ENCODE measurements at places on chromosomes 6 and 20.

DNA sequence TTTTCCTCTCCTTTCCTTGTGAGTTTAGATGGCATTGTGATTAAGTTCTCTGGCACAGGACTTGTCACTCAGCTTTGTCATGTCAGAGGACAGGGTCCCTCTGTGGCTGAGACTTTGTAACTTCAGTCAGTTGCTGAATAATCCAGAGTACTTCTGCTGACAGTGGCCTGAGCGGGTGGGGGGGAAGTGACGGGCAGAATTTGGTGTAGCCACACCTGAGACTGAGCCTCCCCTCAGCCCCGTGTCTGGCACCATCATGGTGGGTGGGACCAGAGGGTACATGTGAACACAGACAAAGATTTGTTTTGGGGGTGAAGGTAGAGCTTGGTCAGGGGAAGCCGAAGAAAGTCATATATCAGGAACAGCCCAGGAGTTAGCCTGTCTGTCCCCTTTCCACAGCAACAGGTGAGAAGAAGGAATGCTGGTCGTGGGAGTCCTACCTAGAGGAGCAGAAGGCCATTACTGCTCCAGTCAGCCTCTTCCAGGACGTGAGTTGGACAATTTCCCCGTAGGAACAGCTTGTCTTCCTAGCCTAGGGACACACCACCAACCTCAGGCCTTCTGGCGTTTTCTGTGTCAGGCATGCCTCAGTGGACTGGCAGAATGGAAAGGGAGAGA lies 20.9 kb downstream of the L3MBTL1 start:
- no peak for DNase-seq

- DNase-seq, result no peak
Measured at GRCh38 chr6:166010136-166010960, 157.3 kb downstream of the TBXT start.

DNA sequence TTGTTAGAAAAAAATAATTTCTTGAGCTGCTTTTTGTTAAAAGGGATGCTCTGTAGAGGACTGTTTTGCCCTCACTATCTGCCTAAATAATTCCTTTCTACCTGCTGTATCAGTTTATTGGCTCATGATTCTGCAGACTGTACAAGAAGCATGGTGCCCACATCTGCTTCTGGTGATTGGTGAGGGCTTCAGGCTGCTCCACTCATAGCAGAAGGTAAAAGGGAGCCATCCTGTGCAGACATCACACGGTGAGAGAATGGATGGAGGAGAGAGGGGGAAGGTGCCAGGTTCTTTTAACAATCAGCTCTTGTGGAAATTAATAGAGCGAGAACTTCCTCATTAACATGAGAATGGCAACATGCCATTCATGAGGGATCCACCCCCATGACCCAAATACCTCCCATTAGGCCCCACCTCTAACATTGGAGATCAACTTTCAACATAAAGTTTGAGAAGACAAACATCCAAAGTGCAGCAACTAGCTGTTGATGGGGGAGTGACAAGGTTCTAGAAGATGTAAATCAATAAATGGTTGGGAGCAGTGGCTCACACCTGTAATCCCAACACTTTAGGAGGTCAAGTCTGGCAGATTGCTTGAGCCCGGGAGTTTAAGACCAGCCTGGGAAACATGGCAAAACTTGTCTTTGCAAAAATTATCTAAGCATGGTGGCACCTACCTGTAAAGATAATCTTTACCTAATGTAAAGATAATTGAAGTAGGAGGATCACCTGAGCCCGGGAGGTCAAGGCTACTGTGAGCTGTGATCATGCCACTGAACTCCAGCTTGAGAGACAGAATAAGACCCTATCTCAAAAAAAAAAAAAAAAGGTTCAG lies 15.7 kb upstream of the AHCY start:
- DNase-seq, result no peak

DNA sequence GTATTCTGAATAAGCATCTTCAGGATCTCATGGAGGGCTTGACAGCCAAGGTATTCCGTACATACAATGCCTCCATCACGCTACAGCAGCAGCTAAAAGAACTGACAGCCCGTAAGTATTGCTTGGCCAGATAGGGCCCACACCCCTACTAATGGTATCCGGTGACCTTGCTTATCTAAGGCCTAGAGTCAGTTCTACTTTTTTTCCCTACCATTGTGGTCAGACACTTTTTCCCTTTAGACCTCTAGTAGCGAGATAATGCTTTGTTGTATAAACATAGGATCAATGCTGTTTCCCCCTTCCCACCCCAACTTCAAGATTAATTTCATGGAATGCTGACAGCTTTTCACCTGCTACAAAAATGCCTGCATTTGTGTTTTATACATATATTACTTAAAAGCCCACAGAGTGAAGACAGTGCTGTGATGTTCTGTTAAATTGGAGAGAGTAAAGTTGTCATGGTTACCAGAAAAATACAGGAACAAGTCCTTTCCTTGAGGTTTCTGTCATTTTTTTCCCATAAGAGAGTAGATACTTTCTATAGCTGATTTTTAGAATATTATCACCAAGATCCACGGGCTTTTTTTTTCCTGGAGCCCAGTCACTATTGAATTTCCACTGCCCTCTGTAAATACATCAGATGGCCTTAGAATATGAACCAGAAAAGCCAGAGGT lies 20.9 kb upstream of the PLCG1 start:
- no peak for DNase-seq

DNA sequence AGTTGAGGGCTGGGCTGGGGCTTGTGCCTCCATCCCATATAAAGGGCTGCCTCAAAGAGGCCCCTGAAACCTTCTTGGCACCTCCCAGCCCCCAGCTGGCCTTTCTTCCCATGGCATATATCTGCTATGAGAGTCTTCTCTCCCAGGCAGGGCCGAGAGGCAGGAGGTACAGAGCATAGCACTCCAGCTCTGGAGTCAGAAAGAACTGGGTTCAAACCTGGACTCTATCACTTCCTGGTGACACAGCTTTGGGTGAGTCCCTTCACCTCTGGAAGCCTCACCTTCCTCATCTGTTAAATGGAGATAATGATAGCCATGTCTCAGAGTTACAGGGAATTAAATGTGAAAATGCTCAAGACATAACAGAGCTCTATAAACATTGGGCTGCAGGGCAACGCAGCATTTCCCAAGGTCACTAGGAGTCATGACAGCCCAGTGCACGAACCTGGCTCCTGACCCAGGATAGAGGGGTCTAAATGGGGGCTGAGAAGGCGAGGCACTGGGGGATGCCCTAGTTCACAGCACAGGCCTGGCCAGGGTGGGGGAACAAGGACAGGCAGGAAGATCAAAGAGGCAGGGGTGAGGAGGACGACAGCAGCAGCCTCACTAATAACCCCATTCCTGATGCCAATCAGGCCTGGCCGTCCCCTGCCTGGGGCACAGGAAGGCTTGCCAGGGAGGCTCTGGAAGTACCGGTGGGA lies 1.9 kb downstream of the FAM83C start:
- DNase-seq, result no peak

GRCh38 chr20:39775110-39775509 lies 813.0 kb downstream of the DHX35 start:
- DNase-seq, result no peak

DNA sequence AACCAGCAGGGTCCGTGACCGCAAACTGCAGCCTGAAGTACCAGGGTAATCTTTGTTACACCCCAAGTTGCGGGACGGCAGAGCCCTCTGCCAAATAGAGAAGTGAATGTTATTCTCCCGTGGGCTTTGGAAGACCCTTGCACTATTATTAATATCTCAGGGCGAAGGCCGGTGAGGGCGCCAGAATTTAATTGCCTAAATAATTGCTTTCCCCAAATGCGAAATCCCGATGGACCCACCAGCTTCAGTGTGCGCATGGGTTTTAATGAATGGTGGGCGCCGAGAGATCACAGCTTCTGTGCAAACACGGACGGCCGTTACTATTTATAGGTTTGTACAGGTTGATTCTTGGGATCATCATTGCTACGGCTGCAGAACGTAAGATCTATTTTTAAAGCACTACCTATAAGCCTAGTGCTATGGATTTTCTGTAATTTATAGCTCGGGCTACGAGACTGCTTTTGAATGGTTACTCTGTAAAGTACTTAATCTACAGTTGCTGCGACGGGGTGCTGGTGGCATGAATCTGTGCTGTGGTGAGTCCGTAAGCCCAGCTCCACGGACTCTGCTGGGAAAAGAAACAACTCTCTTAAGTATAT lies 15.2 kb upstream of the PHACTR3 start:
- DNase-seq, result no peak

- no peak for DNase-seq
Measured at GRCh38 chr6:36838896-36839748, at the start of gene CPNE5. TSS of gene CPNE5 (minus strand) at chr6:36839444. CDS start at chr6:36839377, 67 bp downstream.

GRCh38 chr6:10545482-10545881 lies 24.3 kb downstream of the GCNT2 start:
- DNase-seq, result no peak

GRCh38 chr20:18919996-18920395 lies 106.4 kb downstream of the SCP2D1 start:
- no peak for DNase-seq

GRCh38 chr6:116066789-116067188 lies 6.1 kb upstream of the FRK start:
- no peak for DNase-seq

GRCh38 chr6:108027594-108027993 lies 46.9 kb downstream of the OSTM1 start:
- DNase-seq, result no peak

GRCh38 chr20:56589633-56590032 lies 39.5 kb upstream of the TFAP2C start:
- DNase-seq, result no peak

GRCh38 chr20:3398681-3399252 lies 8.7 kb downstream of the DNAAF9 start:
- no peak for DNase-seq

DNA sequence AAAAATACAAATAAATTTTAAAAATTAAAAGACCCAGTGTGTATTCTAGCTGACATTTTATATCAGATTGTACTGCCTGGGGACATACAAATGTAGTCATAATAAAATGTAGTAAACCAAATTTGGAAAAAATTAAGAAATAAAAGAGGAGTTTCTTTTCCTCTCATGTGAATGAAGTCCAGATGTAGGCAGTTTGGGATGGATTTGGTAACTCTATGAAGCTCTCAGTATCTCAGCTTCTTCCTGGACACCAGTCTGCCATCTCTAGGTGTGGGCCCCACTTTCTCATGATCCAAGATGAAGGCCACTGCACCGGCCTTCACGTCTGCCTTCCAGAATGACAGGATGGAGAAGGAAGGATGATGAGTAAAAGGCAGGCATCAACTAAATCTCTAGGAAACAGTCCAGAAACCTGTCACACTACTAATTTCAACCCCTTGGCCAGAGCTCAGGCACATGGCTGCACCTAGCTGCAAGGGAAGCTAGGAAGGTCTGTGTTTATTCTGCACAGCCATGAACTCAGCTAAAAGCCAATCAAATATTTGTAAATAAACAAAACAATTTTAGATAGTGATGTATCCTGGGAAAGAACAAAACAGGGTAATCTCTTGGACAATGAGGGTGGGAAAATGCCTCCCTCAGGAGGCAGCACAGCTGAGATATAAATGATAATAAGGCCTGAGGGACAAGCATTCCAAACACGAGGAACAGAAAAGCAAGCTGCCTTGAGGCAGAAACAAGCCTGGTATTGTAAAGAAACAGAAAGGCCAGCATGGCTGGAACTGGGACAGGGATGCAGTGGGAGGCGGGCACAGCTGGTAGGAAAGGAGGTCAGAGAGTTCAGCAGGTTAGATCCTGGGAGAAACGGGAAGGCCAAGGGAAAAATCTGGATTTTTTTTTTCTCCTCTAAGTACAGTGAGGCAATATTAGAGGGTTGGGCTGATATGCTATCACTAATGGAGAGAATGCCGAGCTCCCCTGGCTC lies 88.5 kb upstream of the PTPN1 start:
- no peak for DNase-seq

DNA sequence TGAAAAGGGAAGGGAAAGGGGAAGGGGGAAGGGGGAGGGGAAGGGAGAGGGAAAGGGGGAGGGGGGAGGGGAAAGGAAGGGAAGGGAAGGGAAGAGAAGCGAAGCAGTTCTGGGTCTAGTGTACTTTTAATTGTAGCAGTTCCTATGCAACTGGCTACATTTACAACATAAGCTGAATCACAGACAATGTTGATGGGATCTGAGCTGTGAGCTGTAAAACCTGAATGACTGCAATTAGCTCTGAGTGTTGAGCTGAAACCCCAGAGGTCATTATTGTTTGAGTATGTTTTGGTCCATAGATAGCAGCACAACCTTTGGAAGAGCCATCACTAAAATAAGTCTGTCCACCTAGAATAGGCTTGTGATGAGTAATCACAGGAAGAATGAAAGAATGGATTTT lies 7.2 kb upstream of the ABHD12 start:
- DNase-seq, result no peak

- DNase-seq, result no peak
Measured at GRCh38 chr6:52946306-52946705, 36.8 kb upstream of the GSTA3 start.

- no peak for DNase-seq
Measured at GRCh38 chr6:115137910-115138309, 795.1 kb upstream of the HS3ST5 start.

- DNase-seq, result no peak
Measured at GRCh38 chr6:156689656-156690055, 87.5 kb upstream of the ARID1B start.

DNA sequence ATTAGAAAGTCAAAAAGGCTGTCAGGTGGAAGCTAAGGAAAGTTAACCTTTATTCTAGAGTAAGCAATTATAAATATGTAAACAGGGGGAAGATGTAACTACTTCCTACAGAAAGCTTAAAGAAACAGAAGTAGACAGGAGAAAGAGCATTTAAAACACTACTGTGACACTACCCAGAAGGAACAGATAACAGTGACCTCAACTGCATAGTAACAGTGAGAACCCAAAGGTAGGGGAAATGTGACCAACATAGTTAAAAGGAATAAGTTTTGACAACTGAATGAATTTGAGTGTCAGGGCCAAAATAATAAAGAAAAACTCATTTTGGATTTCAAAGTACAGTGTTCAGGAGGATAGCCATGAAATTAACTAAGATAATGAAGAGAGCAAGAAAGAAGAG lies 43.5 kb downstream of the IBTK start:
- DNase-seq, result no peak

GRCh38 chr6:99016355-99016754 lies 68.6 kb upstream of the FBXL4 start:
- DNase-seq, result no peak

DNA sequence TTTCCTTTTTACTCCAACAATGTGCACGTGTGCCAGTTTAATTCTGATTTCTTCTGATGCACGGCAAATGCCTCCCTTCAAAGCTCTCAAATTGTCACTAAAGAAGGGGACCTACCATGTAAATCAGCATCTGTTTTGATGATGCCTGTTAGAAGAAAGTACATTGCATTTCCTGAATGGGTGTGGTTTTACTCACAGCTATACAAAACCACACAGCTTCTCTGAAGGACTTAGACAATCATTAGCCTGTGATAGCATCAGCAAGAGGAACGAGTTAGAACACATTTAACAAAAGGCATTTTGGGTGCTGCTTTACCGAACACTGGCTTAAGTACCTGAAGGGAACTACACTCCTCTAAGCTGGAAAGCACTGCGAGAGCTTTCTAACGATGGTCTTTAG lies 109.4 kb downstream of the ATXN1 start:
- DNase-seq, result no peak

Measured in activated T-helper 1 cell treated with anti-CD3 and anti-CD28 coated beads, Interleukin-2, amount 50 U/mL, for 16 hours (primary cell).